CD4-positive, alpha-beta T cell treated with Interferon alpha-2 for 1 hour (primary cell): ENCODE measurements at places on chromosomes 1 and 21.

DNA sequence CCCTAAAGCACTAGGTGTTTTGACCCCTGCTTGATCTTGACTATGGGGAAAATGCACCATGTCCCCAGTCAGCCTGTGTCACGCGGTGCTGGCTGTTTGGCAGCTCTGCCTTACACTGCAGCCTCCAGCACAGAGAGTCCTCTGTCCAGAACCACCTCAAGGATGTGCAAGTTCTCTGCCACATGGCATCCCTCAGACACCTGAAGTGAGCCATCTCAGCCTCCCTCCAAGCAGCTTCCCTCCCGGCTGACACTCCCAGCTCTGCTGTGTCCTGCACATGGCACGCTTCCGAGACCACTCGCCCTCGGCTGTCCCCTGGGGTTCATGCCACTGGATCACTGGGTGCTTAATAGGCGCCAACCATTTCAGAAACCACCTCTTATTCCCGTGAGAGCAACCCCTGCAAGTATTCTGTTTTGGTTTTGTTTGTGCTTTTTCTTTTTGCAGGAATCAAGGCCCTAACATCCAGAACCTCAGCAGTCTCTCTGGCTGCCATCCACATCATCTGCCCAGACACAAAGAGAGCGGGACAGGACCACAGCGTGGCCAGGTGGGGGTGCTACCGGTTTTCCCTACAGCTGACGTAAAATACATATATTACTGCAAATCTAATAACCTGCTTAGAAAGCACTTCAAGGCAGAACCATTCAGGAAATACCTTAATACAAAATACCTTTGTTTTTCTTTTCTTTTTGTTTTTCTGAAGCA is 45.7 kb downstream of the CAPZB start:
- peak; percentile 57 for DNase-seq

- no peak for DNase-seq
Measured at GRCh38 chr1:201054091-201054543, 30.6 kb upstream of the KIF21B start.

- no peak for DNase-seq
Measured at GRCh38 chr1:192260076-192260475, 56.7 kb upstream of the RGS21 start.

DNA sequence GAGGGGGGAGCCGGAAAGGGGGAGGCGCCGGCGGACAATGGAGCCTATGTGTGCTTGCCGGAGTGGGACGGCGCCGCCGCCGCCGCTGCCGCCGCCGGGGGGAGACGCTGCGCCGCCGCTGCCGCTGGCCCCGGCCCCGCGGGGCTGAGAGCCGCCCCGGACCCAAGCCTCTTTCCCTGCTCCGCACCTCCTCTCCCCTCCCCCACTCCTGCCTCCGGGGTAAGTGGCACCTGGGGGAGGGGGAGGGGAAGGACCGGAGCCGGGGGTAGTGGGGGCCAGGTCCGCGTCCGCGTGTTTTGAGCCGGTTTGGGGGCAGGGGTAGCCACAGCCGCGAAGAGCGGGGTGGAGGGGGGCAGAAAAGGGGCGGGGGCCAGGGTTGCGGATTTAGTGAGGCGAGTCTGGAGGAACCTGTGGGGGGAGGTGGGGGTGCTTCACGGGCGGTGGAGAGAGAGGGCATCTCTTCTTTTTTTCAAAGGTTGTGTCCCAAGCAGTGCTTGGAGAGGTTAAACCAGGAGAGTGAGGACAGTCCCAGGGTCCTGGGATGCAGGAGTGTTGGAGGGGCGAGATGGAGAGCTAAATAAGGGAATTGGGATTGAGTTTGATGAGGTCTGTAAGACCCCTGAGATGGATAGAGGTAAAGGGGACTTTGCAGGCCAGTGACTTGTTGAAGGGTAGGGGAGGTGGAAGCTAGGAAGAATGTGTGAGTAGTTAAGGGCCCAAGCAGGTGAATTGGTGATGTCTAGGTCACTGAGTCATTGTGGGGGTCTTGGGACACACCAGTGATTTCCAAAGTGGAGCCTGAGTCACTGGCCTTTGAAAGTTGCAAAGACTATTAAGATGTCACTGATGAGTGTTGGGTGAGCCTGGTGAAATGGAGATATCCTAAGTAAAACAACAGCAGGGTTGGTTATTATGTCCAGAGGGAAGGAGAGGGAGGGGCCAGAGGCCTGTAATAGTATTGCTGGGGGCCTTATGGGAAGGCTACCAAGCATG is 59.1 kb downstream of the BCL9 start:
- no peak for DNase-seq

- no peak for DNase-seq
Measured at GRCh38 chr1:151408891-151409290, 9.5 kb downstream of the PSMB4 start.

DNA sequence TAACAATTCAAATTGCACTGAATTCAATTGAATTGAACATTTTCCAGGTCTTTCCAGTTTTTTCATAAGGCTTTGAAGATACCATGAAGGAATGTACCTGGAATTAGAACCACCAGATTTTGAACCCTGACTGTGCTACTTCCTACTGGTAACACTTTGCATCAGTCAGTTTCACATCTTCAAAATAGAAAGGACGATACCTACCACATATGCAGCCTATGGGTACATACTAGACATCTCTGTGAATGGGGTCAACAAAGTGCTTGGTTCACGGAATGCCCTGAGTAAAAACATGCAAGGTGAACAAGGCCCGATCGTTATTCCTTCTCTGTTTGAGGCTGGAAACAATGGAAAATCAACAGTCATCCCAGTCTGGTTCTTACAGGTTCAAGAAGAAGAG is 41.2 kb upstream of the WLS start:
- no peak for DNase-seq

DNA sequence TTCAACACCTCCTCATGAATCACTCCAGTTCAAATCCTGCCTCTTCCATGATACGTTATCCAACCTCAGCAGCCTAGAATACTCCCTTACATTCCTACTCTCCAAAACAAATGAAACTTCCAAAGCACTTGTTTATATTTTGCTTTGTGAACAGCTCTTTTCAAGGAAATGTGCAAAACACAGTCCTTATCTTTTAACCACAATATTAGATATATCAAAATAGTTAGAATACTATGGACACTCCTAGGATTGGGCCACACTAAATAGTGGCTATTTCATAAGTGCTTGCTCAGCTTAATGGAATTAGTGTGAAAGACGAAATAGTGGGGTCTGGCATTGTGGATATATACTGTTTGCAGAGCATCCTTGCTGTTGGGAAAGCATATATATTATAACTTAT is 173.5 kb downstream of the ZC3H11B start:
- no peak for DNase-seq
